ENCODE measurements at places on chromosomes 2 and 18.

GRCh38 chr2:43743706-43744105 is 30.1 kb upstream of the DYNC2LI1 start:
- no peaks in the 10 kb centered on the region for H3K36me3 ChIP-seq
- DNase-seq, result no peak
- H3K27me3 ChIP-seq, result no peaks in the 10 kb centered on the region
- H3K4me1 ChIP-seq, result no peaks in the 10 kb centered on the region

DNA sequence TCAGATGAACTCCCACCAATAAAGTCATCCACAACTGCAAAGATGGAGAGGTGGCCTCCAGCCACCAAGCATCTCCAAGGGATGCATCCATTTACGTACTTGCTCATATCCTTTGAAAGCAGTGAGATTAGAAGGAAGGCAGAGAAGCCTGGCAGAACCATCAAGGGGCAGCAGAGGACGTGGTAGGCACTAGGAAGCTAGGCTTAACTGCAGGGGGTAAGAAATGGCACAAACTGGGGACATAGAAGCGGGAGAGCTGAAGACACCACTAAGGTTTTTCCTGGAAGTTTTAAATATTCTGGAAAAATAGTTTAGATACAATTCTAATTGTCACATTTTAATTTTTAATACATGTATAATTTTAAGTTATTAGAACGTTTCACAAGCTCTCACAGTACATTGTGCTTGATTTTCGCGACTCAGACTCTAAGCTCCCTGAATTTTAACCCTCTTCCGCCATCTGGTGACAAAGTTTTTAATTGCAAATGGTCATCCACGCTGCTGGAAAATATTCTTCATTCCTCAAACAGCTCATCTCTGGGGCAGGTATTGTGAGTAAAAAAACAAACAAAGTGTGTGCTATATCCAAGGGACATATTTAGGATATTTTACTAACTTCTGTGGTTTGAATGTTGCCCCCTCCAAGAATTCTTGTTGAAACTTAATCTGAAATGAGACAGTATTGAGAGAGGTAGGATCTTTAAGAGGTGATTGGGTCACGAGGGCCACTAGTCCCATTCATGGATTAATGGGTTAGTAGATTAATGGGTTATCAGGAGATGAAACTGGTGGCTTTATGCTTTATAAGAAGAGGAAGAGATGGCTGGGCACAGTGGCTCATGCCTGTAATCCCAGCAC is 1.6 kb upstream of the PSTPIP2 start:
- peaks cover 20% of the 10 kb centered on the region for H3K4me1 ChIP-seq
- H3K27me3 ChIP-seq, result peaks cover 8% of the 10 kb centered on the region
- H3K36me3 ChIP-seq, result peaks cover 3% of the 10 kb centered on the region
- H3K4me3 ChIP-seq, result no peak overlapping the region
- DNase-seq, result peak; percentile 81
- H3K27ac ChIP-seq, result no peak overlapping the region

GRCh38 chr2:187329586-187329985 is 118.5 kb downstream of the CALCRL start:
- DNase-seq, result no peak
- no peaks in the 10 kb centered on the region for H3K4me1 ChIP-seq
- no peaks in the 10 kb centered on the region for H3K36me3 ChIP-seq

GRCh38 chr2:210198326-210198725 is 26.9 kb downstream of the ACADL start:
- no peak overlapping the region for H3K27ac ChIP-seq
- H3K4me3 ChIP-seq, result no peak overlapping the region
- H3K27me3 ChIP-seq, result no peaks in the 10 kb centered on the region
- no peaks in the 10 kb centered on the region for H3K36me3 ChIP-seq
- no peak for DNase-seq

- peaks cover 11% of the 10 kb centered on the region for H3K27me3 ChIP-seq
- no peaks in the 10 kb centered on the region for H3K36me3 ChIP-seq
- H3K27ac ChIP-seq, result no peak overlapping the region
- H3K4me1 ChIP-seq, result peaks cover 7% of the 10 kb centered on the region
- DNase-seq, result peak; percentile 39
Measured at GRCh38 chr2:130798472-130799218, 38.1 kb upstream of the ARHGEF4 start.

DNA sequence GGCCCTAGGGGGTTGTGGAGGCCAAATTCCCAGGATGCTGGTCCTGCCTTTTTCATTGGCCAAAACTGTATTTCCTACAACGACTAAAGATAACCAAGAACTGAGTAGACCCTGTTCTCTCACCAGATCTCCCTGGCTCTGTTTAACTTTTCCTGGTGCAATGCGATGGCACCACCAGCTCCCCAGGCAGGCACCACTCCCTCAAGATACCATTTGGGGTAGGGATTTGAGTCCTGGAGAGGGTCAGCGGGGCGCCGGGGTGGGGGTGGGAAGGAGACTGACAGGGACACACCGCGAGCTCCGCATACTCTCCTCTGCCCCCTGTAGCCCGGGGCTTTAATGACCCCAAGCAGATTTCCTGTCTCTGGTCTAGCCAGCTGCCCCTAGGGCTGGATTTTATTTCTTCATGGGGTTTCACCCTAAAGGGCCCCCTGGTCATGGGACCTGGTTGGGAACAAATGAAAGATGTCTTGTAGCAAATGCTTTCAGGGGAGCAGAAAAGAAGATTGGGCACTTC is 7.3 kb downstream of the SIX2 start:
- H3K4me1 ChIP-seq, result peaks cover 24% of the 10 kb centered on the region
- H3K36me3 ChIP-seq, result no peaks in the 10 kb centered on the region
- H3K27me3 ChIP-seq, result peaks cover 94% of the 10 kb centered on the region
- H3K4me3 ChIP-seq, result no peak overlapping the region
- DNase-seq, result no peak
- no peak overlapping the region for H3K27ac ChIP-seq

DNA sequence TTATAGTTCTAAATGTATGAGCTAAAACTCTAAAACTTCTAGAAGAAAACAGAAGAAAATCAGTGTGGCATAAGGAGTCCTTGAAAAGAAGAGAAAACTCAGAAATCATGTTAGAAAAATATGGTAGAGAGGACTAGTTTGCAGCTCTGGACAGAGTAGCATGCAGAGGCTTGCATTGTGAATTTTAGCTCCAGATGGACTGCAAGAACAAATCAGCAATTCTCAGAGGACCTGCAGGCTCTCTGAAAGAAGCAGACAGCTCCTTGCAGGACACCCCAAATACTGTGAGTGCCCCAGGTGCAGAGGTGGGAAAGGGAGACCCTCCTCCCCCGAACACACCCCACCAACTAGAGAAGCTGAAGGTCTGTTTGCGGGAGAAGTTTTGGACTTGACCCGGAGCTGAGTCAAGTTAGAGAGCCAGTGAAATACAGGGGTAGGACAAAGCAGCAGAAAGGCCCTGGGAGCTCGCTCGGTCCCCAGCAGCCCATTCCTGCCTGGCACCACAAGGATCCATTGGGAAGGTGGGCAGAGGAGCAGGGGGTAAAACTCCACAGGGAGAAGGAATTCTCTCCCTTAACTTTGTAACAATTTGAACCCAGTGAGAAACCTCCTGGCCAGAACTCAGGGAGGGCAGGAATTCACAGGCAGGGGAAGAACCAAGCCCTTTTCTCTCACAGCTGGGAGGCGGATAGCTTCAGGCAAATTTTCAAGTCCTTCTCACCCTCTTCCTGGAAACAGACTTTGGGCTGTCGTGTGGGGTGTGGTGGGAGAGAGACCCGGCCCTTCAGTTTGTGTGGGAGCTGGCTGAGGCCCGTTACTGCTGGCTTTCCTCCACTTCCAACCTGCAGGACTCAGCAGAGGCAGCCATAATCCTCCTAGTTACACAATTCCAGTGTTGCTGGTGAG is 216.2 kb upstream of the SLC35G4 start:
- H3K27ac ChIP-seq, result peak overlapping the region; percentile 39
- H3K36me3 ChIP-seq, result no peaks in the 10 kb centered on the region
- peak; percentile 93 for DNase-seq
- H3K27me3 ChIP-seq, result no peaks in the 10 kb centered on the region
- H3K4me3 ChIP-seq, result no peak overlapping the region

DNA sequence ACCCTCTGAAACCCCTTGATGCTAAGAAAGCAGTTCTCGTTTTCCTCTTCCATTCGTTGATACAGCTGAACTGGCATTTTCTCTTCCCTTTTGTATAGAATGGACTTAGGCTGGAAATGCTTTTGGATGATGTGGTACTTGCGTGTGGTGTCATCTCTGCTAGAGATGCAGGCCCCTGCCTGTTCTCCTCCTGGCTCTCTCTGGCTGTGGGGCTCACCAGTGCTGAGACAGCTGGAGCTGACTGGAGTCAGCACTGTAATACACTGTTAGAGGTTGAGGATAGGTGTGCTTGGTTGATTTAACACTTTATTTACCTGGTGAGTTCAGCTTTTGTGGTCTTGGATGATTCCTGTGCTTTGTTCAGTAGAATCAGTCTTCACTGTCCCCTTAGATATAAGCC is 30.2 kb downstream of the PARD3B start:
- H3K27ac ChIP-seq, result no peak overlapping the region
- no peak for DNase-seq
- no peaks in the 10 kb centered on the region for H3K27me3 ChIP-seq
- H3K36me3 ChIP-seq, result no peaks in the 10 kb centered on the region

DNA sequence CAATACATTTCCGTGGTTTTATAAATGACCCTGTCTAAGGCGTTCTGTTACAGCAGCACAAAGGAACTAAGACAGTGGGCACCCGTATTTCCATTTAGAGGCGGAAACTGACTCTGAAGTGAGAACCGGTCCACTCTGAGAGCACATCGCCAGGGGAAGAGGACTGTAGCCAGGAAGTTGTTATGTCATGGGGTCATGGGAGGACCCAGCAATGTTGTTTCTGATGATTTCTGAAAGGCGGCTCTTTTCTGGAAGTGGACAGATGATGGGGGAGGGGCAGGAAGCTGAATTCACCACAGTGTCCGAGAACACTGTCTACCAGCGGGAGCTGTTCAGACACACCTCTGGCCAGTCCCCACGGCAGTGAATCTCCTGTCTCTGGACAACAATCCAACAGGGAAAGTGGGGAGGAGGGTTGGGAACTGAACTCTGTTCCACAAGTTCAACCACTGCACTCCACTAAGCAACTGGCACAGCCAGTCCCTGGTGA is 2.1 kb upstream of the LRRFIP1 start:
- no peak overlapping the region for H3K4me3 ChIP-seq
- H3K4me1 ChIP-seq, result peaks cover 69% of the 10 kb centered on the region
- peaks cover 11% of the 10 kb centered on the region for H3K36me3 ChIP-seq
- H3K27ac ChIP-seq, result peak overlapping the region; percentile 85
- DNase-seq, result peak; percentile 75
- peaks cover 2% of the 10 kb centered on the region for H3K27me3 ChIP-seq

GRCh38 chr2:201223089-201224073 is 37.0 kb upstream of the CASP8 start:
- no peak overlapping the region for H3K4me3 ChIP-seq
- H3K27me3 ChIP-seq, result no peaks in the 10 kb centered on the region
- H3K4me1 ChIP-seq, result peaks cover 2% of the 10 kb centered on the region
- no peak overlapping the region for H3K27ac ChIP-seq

GRCh38 chr2:160494201-160494644 is 616 bp upstream of the RBMS1 start:
- peaks cover 3% of the 10 kb centered on the region for H3K4me1 ChIP-seq
- peak; percentile 51 for DNase-seq
- no peaks in the 10 kb centered on the region for H3K27me3 ChIP-seq
- no peaks in the 10 kb centered on the region for H3K36me3 ChIP-seq
- H3K27ac ChIP-seq, result peak overlapping the region; percentile 39

GRCh38 chr2:102509749-102510148 is 36.7 kb downstream of the SLC9A4 start:
- H3K4me3 ChIP-seq, result no peak overlapping the region
- no peak for DNase-seq
- H3K27me3 ChIP-seq, result no peaks in the 10 kb centered on the region
- no peaks in the 10 kb centered on the region for H3K36me3 ChIP-seq
- no peak overlapping the region for H3K27ac ChIP-seq
- no peaks in the 10 kb centered on the region for H3K4me1 ChIP-seq

DNA sequence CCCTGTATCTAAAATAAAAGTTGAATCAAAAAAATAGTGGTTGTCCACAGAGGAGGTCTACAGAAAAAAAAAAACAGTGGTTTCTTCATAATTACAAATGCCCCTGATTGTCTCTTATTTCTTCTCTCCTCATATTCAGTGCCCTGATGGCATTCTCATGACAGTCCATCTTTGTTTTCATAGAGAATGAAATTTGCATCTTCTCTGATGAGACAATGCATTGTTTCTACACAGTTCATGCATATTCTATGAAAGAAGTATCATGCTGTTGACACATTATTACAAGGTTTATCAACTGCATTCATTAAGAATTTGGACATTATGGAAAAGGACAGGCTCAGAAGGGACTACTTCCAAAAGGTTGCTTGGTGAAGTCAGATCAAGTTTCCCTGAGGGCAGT is 59.5 kb downstream of the LHCGR start:
- no peaks in the 10 kb centered on the region for H3K4me1 ChIP-seq
- H3K27me3 ChIP-seq, result no peaks in the 10 kb centered on the region
- H3K36me3 ChIP-seq, result no peaks in the 10 kb centered on the region
- no peak overlapping the region for H3K4me3 ChIP-seq

DNA sequence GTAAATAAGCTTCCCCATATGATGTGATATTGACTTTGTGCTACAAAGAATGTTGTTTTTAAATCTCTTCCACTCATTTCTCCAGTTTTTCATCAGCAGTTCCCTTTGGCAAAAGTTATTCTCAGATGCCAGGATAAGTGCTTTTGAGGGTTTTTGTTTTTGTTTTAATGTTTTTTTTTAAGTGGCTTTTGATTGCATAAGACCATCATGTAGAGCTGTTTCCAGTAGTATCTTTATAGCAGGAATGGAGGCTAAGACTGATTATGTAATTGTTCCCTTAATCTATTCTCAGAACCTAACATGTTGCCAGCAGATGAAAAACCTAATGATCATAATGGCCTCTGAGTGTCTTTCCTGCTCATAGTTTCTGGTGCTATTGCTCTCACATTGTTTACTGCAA is 77.9 kb downstream of the CABLES1 start:
- DNase-seq, result no peak
- no peaks in the 10 kb centered on the region for H3K27me3 ChIP-seq
- peaks cover 6% of the 10 kb centered on the region for H3K4me1 ChIP-seq

DNA sequence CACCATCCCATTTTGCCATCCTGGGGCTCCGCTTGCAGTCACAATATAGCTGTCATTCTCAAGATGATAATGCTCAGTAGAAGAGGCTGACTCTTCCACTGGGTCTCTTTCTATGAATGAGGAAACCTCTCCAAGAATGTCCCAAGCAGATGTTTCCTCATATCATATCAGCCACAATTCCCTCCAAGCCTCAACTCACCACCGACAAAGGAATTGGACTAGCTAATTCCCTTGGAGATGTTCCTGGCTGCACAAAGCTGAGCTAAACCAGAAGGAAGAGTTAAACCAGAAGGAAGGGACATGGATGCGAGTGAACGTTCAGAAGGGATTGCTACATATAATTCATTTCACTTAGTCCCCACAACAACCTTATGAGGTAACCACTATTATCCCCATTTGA is 65.0 kb upstream of the NPAS2 start:
- no peaks in the 10 kb centered on the region for H3K27me3 ChIP-seq
- H3K4me1 ChIP-seq, result no peaks in the 10 kb centered on the region
- no peak for DNase-seq
- H3K4me3 ChIP-seq, result no peak overlapping the region
- H3K27ac ChIP-seq, result no peak overlapping the region

Data from muscle of leg (tissue), 16 donors.